ENCODE measurements at places on chromosomes 4 and X.

- no peak for DNase-seq
These were observed 31.1 kb downstream of the TACC3 start for GRCh38 chr4:1752284-1753041.

DNA sequence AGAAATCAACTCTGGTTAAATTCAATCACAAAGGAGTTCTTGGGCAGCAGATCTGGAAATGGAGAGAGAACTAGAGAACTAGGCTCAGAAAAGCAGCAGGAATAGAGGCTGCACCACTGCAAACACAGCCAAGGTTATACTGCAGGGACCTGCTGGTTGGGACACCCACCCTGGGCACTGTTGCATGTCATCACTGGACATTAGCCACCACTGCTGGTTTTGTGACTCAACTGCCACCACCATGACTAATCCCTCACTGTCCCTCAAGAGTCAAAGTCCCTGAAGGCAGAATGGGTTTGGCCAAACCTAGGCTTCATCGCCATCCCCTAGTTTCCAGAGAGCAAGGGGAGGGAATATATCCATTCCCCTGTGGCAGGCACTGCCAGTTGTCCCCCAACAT, 38.1 kb upstream of the IRAK1 start:
- no peak for DNase-seq

DNA sequence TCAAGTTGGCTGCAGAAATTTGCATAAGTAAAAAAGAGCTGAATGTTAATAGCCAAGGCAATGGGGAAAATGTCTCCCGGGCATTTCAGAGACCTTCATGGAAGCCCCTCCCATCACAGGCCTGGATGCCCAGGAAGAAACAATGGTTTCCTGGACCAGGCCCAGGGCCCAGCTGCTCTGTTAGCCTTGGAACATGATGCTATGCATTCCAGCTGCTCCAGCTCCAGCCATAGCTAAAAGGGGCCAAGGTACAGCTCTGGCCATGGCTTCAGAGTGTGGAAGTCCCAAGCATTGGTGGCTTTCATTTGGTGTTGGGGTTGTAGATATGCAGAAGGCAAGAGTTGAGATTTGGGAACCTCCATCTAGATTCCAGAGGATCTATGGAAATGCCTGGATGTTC, 508.3 kb downstream of the SPRY1 start:
- DNase-seq: no peak

DNA sequence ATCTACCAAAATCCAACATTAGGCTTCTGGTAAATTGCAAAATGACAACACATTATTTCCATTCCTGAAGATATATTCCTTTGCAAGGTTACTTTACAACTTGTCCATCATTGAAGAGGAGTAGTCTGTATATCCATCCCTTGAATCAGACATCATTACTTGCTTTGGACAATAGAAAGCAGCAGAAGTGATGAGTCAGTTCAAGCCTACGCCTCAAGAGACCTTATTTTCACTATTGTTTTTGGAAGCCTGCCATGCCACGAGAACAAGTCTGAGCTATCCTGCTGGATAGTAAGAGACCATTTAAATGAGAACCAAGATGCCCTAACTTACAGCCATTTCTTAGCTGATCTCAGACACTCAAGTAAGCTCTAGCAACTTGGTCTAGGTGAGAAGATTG, 246.0 kb upstream of the HHIP start:
- no peak for DNase-seq

Data from NCI-H2107 (cell line).